ENCODE measurements at places on chromosomes 7 and 10.

GRCh38 chr10:84563868-84564267 lies 235.5 kb downstream of the CCSER2 start:
- no peak for DNase-seq

- no peak for DNase-seq
Measured at GRCh38 chr7:26099236-26099635, 52.8 kb upstream of the NFE2L3 start.

DNA sequence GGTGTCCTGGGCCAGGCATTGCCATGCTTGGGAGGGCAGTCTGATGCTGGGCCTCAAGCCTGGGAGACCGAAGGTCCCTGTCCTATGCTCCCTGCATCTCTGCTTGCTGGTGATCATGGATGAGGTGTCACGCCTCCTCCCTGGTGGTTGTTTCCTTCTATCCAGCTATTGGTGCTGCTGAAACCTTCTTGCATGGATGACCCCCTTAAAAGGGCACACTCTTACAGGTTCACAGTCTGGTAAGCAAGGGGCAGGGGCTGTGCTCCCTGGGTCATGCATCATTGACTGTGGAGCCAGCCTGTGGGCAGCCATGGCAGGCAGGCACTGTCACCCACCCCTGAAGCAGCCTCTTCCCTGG lies 36.8 kb upstream of the SLC29A3 start:
- DNase-seq, result no peak

DNA sequence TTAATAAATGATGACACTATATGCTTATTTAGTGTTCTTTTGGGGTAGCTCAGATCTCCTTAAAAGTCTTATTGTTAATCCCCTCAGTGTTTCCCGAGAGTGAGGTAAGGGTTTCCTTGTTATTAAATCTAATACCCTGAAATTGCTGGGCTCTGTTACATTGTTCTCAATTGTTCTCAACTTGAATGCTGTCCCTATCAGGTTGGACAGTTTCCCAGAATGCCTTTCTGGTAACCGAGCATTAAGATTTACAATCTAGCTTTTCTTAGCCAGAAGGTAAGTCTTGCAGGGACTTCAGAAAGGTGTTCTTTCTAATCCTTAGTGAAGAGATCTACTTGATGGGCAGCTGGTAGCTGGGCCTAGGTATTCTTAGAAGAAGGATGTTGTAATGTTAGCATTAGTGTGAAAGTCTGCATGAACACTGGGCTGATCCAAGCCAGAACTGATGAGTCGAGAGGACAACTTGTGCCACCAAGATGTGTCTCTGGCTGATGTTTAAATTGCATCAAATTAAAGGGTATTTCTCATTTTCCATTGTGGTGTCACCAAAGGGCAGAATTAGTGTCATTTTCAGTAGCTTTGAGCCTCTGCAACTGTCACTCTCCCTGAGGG lies 89.9 kb downstream of the SND1 start:
- DNase-seq, result no peak

GRCh38 chr10:29304264-29304994 lies 15.6 kb downstream of the LYZL1 start:
- peak; percentile 91 for DNase-seq

- DNase-seq, result no peak
Measured at GRCh38 chr7:46972205-46972604, 609.7 kb downstream of the TNS3 start.

DNA sequence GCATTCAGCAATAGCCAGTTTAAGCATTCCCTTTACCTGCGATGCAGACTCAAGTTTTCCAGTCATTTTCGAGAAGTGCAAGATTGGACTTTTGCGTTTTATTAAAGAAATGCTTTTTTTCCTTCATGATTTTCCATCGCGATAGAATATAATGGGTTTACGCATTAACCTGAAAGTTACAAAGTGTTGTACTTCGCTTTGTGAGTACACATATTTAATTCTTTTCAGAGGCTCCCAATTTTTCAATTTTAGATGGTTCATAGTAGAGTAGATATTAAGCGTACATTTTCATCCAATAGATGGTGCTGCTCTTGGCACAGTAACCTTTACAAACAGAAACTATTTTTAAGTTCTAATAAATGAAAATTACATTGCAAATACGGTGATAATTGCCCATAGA lies 1.3 kb downstream of the PTPRZ1 start:
- no peak for DNase-seq

DNA sequence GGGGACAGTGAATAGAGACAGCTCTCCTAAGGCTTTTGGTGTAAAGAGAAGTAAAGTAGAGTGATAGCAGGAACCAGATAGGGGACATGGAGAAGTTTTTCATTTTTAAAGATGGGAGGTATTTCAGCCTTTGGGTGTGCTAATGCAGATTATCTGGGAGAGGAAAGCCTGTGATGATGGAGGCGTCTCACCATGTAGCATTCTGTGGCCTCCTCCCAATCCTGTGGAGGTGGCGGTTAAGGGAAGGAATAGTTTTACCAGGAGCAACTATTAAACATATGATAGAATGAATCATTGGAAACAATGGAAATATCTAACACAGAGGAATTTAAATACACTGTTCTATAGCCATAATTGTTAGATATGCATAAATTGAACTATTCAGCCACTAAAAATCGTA lies 101.3 kb downstream of the CNNM2 start:
- no peak for DNase-seq

DNA sequence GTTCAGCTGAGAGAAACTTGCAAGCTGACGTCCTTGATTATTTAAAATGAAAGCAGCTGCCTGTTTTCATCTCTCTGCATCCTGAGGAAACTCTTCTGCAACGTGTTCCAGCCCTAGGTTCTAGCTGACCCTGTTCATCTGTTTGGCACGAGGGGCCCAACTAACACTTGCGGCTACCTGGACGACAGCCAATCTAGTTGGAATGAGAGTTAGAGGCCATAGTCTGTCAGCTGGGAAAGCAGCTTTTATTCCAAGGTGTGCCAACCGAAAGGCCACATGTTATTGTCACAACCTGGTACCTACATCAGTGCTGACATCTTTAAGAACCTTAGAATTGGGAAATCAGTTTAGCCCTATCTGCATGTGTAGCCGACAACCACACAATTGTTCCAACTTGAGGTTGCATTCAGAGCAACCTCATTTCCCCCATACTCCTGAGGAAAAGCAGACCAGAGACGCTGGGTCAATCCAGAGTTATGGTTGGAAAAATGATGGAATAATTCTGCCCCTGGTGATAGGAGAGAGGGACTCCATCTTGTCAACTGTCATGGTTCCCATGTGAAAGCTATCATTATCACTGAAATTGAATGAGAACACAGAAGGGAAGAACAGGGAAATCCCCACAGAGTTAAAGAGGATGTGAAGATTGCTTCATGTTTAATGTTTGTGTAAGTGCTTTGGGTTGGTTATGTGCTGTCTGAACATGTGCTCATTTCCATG lies 121.6 kb downstream of the EGFR start:
- DNase-seq, result no peak
